Activated gamma-delta T cell (primary cell): ENCODE measurements at places on chromosomes 7 and 10.

GRCh38 chr7:147078312-147078711 lies 961.7 kb downstream of the CNTNAP2 start:
- no peak for DNase-seq

DNA sequence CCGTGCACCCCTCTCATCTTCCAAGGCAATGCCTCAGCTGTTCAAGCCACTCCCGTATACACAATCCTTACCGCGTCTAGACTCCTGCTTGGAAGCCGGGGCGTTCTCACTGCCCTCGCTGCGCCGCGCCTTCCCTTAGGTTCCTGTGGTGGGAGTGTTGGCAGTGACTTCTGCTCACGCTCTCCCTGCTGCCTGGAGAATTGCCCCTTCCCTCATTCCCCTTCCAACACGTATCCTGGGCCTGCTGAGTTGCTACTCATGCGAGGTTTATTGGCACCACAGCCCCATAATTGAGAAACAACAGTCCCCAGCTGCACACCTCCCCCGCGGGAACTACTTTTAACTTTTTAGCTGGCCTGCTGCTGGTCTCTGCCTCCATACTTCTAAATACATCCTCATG lies 31.9 kb downstream of the RBM17 start:
- no peak for DNase-seq

- DNase-seq, result no peak
Measured at GRCh38 chr10:78925275-78925674, 143.5 kb upstream of the ZMIZ1 start.

GRCh38 chr10:79067241-79068202 lies 1.2 kb upstream of the ZMIZ1 start:
- peak; percentile 73 for DNase-seq

DNA sequence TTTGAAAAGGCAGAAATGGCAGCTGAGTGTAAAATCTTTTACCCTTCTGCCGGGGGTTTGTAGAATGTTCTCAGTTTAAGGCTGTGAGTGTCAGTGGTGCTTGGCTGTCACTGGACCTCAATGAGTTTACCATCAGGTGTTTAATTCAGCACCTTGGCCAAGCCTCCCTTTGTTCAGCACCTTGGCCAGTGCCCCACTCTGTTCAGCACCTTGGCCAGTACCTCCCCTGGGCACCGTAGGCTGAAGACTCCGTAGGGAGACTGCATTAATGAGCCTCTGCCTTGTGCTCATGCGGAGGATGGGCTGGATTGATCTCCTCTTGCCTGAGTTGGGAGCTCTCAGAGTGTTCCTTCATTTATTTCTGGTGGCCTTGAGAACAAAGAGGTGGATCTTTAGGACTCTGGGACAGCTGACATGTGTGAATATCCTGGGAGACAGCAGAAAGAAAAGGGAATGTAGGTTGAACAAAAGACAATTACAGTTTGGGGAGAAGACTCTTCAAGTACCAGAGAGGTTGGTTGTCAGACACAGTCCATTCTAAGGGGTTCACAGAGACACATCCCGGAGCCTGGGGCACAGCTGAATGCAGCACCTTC lies 1.6 kb downstream of the FAM24A start:
- no peak for DNase-seq

GRCh38 chr10:113712755-113713639 lies 33.3 kb downstream of the CASP7 start:
- DNase-seq, result no peak

DNA sequence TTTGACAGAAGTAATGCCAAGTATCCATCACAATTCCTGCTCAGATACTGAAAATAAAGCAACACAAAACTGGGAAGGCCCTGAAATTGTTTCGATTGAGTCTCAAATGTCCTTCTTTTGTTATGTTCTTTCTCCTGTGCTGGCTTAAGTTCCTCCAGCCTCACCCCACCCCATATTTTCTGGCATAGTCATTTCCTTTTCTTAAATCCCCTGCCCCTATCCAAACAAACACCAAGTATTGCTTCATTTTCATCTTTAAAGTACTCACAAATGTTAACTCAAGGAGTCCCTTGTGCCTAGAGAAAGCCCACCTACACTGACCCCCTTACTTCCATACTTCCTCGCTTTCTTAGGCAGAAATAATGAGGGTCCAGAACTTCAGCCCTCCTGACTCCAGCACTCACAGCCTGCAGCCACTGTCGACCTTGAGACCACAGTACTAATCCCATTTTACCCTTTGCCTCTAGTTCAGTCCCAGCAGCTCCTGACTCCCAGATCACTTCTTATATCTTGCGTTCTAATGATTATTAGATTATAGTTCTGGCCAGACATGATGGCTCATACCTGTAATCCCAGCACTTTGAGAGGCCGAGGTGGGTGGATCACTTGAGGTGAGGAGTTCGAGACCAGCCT lies 73.2 kb upstream of the ST8SIA6 start:
- DNase-seq, result no peak

GRCh38 chr10:5891009-5891408 lies 966 bp downstream of the FBH1 start:
- DNase-seq, result no peak

- DNase-seq, result no peak
Measured at GRCh38 chr7:46009211-46009610, 88.1 kb upstream of the IGFBP3 start.

DNA sequence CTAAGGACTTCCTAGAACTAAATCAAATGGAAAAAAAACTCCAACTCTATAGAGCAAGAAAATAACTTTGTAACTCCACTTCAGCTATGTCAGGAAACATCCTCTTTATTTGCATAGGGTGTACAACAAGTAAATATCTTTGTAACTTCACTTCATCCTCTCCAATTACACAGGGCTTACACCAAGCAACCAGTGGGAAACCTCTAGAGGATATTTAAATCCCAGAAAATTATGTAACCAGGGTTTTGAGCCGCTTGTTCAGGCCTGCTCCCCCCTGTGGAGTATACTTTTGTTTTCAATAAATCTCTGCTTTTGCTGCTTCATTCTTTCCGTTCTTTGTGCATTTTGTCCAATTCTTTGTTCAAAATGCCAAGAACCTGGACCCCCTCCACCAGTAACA lies 22.2 kb downstream of the LIPJ start:
- no peak for DNase-seq

- DNase-seq, result no peak
Measured at GRCh38 chr7:90897961-90898469, 301.9 kb downstream of the CDK14 start.

- no peak for DNase-seq
Measured at GRCh38 chr7:79317728-79318127, 135.7 kb downstream of the MAGI2 start.

GRCh38 chr7:37211097-37211880 lies 237.4 kb downstream of the ELMO1 start:
- no peak for DNase-seq

DNA sequence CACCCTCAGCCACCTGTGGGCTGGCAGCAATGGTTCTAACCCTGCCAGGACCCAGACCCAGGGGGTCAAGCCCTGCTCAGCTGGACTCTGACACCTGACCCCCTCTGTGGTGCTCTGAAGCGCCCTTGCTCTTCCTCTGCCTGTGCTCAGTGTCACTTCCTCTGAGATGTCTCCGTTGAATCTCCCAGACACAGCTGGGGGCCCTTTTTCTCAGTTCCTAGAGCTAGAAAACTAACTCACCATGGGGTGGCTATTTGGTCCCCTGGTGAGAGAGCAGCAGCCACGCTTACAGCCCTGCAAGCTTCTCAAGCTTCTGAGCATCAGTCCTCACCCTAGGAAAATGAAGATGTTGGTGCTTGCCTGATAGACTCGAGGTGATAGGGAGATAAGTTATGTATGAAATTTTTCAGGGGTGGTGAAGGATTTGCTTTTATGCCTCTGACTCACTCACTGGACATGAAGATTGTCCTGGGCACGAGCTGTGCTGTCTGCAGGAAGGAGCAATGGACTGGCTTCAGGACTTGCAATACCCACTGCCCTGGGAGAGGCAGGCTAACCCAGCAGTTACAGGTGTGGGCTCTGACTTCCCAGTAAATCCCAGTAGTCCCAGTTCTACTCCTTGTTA lies 29.6 kb downstream of the COL13A1 start:
- DNase-seq, result no peak

- no peak for DNase-seq
Measured at GRCh38 chr7:41067576-41067975, 635.3 kb downstream of the INHBA start.

- DNase-seq, result no peak
Measured at GRCh38 chr7:55533050-55533728, 39.1 kb downstream of the VOPP1 start.

GRCh38 chr10:46024948-46025347 lies 5.5 kb downstream of the NCOA4 start:
- DNase-seq, result no peak

- DNase-seq, result no peak
Measured at GRCh38 chr7:140983802-140984201, 30.9 kb downstream of the MRPS33 start.

DNA sequence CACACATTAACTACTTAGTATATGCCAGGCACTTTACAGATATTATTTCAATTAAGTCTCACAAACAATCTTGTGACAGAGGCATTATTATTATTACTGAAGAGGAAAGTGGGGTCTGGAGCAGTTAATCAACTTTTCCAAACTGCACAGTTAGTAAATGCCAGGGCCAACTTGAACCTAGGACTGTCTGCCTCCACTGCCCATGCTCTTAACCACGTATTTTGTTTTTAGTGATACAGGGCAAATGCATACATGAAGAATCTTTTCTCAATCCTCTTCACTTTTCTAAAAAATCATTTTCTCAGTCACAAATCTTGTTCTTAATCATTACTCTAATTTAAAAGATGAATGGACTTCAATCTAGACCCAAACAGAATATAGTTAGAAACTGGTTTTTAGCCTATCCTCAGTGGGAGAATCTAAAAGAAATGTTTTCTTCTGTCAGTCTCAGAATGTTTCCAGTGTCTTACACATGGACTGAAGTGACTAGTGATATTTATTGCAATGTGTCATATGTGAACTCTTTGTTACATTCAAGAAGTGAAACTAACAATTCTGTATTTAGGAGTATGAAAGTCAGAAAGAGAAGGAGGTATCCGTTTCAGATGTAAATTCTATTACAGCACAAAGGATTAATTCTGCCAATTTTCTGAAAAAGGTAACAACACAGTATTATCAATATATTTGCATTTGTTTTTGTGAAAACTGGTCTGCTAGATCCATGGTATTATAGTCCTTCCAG lies 55.5 kb upstream of the CCNJ start:
- DNase-seq, result no peak

GRCh38 chr7:138684340-138684739 lies 16.8 kb downstream of the SVOPL start:
- DNase-seq, result no peak

- DNase-seq, result no peak
Measured at GRCh38 chr7:36011588-36011965, 141.5 kb upstream of the EEPD1 start.

GRCh38 chr10:33704214-33704830 lies 369.9 kb upstream of the NRP1 start:
- no peak for DNase-seq

DNA sequence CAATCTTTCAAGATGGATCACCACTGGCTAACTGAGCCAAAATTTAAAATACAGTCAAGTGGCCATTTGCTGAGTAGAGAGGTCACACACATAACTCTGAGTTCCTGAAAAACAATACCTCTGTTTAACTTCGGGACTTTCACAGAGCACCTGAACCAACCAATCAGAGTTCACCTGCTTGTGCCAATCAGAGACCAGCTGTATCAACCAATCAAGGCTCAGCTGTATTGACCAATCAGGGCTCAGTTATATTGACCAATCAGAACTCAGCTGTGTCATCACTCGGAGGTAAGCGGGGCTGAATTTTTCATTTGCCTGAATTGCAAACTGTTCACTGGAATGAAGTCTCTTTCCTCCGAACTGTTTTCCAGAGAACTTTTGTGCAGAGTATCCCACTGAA lies 10.0 kb upstream of the CPXM2 start:
- DNase-seq, result no peak

DNA sequence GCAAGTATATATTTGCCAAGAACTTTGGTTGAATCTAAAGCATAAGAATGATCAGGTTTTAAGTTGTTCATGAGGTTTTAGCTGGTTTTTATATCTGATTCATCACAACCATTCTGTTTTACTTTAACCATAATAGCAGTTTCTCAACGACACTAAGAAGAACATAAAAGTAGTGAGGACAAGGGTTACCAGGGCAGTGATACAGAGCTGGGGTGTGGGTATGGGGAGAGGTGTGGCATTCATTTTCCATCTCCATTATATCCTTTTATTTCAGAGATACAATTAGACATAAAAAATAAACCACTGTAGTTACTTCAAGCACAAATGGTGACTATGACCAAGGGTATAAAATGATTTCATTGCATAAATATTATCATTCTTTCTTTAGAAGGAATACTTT lies 149.8 kb upstream of the STEAP4 start:
- no peak for DNase-seq

- DNase-seq, result no peak
Measured at GRCh38 chr10:50219646-50220045, 31.7 kb downstream of the ASAH2 start.

DNA sequence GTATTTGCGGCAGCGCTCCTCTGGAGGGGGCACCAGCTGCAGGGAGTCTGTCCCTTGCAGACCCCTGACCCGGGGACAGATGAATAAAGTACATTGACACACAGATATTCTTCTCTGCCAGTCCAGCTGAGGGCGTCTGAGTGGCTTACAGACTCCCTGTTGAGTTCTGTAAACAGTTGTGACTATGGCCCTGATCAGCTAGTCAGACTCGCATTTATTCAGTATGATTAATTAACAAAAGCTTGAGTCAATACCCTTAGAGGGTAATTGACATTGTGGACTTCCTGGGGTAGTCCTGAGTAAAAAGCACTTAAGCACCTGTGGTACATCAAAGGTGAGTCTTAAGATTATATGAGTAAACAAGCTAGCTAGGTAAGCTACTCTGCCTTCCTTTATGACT lies 21.0 kb downstream of the ANKRD30A start:
- no peak for DNase-seq

GRCh38 chr7:10773430-10773829 lies 200.2 kb upstream of the PHF14 start:
- no peak for DNase-seq

DNA sequence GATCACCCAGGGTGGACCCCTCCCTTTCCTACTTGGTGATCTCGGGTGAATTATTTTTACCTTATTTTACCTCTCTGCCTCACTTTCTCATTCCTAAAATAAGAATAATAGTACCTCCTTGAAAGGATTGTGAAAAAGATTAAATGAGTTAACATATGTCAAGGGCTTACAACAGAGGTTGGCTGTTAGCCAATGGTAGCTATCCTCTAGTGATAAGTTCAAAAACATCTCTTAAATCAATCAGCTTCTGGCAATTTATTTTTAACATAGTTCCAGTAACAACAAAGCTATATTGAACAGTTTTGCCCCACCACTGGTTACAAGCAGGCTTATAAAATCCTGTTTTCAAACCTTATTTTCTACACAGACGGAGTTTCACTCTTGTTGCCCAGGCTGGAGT lies 45.4 kb downstream of the TMEM168 start:
- DNase-seq, result no peak

- DNase-seq, result no peak
Measured at GRCh38 chr10:11887381-11888227, 64.4 kb downstream of the PROSER2 start.

DNA sequence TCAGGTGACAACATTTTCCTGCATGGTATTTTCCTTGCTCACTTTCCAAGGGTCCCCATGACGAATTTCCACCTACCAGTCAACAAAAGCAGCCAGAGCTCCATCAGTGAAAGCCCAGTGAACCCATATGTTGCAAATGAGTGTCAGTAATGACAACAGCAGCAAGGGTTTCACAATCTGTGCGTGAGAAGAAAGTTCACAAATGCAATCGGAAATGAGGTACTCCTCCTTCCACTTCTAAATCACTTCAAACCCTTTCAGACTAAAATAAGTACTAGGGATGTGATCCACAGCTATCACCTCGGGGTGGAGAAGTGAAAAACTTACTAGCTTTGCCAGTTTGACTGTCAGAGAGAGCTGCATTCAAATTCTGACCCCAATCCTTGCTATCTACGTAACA lies 55.6 kb upstream of the BET1 start:
- no peak for DNase-seq
